ENCODE measurements at places on chromosomes 1 and 21.

DNA sequence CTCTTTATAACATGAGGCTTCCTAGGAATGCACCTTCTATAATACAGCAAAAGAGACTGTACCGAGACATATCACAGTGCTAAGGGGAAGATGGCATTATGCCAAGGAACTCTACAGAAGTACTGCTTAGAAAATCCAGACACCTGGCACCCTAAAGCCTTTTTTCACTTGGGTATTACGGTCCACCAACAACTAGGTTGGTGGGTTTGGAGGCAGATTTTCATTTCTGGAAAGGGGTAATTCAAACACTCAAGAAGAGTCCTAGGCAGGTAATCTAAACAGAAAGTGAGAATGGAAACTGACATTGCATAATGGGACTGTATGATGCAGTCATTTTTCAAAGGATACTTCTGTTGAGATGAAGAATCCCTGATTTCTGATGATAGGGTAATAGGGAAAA lies 19.6 kb downstream of the SCMH1 start:
- no peak for DNase-seq

DNA sequence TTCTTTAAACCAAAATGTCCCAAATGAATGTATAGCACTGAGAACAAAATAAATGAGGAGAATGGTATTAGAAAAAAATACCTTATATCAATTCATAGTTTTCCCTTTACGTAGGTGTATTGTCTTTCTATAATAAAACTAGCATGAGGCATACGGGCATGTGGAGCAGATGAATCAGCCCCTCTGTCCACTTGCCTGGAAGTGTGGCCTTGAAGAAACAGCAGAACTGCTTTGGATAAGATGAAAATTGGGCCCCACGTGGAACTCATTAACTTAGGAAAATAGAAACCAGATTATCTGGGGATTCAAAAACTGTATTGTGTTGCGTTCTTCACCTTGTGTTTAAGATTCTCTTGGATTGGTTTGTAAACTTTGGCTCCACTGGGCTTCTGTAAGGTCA lies 356.8 kb upstream of the B3GALT2 start:
- DNase-seq = no peak

- DNase-seq = no peak
These were observed 18.1 kb upstream of the PDZK1IP1 start for GRCh38 chr1:47207803-47208373.

- DNase-seq = peak; percentile 67
These were observed 36.4 kb downstream of the ZNF697 start for GRCh38 chr1:119611701-119612113.

DNA sequence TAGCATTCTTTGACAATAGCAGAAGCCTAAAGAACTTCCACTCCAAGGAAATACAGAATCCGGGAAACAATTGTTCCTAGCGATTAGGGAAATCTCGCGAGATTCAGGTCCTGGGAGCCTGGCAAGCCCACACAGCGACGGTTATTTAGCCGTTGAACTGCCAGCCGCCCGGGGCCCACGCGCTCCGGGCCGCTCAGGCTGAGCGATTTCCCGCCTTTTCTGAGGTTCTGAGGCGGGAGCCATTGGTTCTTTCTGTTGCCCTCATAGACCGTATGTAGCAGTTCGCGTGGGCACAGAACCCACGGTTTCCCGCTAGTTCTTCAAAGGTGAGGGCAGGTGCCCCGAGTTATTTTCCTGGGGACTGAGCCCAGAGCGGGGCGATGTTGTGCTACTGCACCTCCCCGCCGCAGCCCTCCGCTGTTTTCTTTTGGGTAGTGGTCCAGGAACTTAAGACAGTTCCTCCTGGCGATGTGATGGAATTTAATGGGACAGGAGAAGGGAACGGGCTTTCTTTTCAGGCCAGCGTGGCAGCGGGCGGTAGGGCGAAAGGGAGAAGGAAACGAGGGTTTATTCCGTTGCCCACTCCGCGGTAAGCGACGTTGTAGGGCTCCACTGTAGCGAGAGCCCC lies at the start of gene SYCP1:
Gene SYCP1, plus strand, starts transcription at position 171 of the 628 bp plus-strand sequence. CDS start 602 bp downstream, outside the sequence.
- peak; percentile 3 for DNase-seq

DNA sequence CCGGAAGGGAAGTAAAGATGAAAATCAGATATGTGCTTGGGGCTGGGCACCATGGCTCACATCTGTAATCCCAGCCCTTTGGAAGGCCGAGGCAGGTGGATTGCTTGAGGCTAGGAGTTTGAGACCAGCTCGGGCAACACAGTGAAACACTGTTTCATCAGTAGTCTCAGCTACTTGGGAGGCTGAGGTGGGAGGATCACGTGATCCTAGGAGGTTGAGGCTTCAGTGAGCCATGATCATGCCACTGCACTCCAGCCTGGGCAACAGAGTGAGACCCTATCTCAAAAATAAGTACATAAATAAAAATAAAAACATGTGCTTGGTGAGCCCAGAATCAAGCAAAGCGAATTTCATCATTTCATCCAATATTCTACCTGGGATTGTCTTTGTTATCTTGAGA lies 23.3 kb upstream of the PCP4 start:
- no peak for DNase-seq

GRCh38 chr1:184486761-184487445 lies 100.1 kb downstream of the C1orf21 start:
- no peak for DNase-seq

- no peak for DNase-seq
These were observed 44.0 kb downstream of the ATP6V1G3 start for GRCh38 chr1:198496216-198497143.

- DNase-seq = no peak
These were observed 243.6 kb downstream of the TNR start for GRCh38 chr1:175499595-175500382.

- DNase-seq = no peak
These were observed 77.9 kb upstream of the DPT start for GRCh38 chr1:168806952-168807351.

DNA sequence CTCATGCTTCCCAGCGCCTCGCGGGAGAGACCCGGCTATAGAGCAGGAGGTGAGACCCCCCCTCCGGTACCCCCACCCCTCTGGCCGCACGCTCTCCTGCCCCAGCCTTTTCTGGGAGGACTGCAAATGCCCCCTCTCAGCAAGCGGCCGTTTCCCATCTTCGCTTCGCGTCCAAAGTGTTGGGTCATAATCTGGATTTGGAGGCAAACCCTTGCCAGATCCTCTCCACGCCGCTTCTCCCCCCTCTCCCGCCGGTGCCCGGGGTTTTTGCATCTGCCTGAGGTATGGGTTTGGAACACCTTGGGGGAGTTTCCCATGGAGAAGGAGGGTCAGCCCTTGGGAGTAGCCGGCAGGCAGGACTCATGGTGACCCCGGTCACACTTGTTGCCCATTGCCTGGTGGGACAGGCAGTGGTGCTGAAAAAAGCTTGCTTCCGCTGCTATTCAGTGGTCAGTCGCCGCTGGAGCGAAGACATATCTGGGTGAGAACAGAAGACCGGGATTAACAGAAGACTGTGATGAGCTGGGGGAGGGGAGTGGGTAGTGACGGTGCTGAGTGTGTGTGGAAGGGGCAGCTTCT lies 935 bp downstream of the KCNK2 start:
- DNase-seq = no peak

DNA sequence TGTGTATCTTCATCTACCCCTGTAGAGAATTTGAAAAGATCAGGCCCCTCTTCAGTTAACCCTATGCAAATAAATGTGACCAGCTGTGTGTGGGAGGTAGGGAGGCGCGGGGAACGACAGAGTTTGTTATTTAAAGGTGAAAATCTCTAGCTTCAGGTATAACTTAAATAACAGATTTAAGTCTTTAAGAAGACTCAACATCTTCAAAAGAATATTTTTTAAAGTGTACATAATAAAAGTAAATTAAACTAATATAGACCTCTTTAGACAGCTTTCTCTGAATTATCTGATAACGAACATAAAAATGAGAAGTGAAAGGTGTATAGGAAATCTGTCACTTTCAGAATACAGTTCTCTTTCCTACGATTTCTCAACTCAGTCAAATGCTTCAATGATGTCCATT lies 16.0 kb downstream of the ANGPTL3 start:
- no peak for DNase-seq

GRCh38 chr1:205849619-205850355 lies at the start of gene PM20D1:
Gene PM20D1, minus strand, starts transcription at chr1:205850132. Its CDS starts 60 bp downstream, at chr1:205850072.
- peak; percentile 67 for DNase-seq

DNA sequence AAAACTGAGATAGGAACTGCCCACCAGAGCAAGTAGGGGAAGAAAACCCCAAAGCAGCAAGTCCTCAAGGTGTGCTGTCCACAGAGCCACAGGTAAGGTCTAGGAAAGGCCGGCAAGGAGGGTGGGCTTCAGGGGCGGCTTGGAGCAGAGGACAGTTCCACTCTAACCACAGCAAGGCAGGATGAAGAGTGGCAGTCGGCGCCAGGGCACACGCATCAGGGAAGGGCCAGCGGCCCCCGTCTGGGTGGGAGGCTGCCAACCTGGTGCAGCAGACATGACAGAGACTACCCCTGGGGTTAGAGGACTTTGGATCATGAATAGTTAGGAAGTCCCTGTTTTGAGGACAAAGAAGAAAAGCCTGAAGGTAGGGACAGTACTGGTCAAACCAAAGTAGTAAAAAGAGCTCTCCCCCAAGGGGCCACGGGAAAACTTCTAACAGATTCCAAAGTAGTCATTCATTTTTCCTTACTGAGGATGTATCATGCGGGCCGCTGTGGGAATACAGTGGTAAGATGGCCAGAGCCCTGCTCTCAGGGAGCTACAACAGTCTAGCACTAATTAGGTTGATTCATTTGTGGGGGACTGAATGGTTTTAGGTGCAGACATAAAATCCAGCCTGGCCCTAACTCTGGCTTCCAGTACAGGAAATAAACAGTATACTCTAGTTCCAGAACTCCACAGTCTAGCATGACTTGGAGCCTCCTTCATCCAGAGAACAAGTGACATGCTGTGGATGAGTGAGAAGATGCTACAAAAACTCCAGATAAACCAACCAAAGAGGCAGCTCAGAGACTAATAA lies 3.5 kb upstream of the RAP1GAP start:
- DNase-seq = no peak

- DNase-seq = no peak
These were observed 124.5 kb downstream of the CACHD1 start for GRCh38 chr1:64594446-64594845.

DNA sequence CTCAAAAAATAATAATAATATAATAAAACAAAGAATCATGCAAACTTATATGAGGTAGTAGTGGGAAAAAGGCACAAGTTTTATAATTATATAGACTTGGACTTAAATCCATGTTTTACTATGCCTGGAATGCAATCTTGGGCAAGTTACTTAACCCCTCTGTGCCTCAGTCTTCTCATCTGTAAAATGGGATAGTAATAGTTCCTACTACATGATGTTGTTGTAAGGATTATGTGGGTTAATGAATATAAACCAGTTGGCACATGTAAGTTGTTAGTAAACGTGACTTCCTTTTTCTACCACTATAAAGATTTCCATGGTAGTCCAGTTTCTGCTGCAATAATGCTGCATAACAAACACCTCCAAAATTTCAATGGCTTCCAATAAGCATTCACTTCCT lies 10.8 kb upstream of the KIF14 start:
- DNase-seq = no peak

GRCh38 chr1:2529784-2530512 lies at the start of gene HES5:
Gene HES5, minus strand, starts transcription at chr1:2530263. Its CDS starts 99 bp downstream, at chr1:2530164.
- no peak for DNase-seq

DNA sequence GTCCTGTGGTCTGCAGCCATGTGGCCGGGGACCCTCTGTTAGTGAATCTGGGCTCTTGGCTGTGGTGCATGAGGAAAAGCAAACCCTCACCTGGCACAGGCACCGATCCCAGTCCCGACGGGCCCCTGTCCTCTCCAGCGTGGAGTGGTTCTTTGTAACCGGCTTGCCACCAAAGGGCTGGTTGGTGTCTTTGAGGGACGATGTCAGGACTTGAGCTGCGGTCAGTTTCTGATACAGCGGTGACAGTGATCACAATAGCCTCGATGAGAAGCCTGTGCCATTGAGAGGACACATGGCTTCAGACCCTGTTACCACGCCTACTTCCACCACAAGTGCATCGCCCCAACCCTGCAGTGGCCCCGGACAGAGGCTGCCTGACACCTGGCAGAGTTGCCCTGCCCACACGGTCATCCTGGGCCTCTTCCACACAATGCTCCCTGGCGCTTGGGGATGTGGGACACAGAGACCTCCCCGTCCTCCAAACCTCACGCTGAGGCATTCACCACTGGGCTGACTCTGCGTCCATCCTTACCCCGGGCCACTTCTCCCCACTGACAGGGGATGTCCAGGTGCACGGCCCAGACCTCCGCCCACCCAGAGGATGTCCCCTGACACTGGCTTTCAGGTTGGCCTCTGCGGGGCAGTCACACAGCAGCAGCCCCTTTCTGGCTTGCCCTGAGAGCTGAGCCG lies 18.8 kb upstream of the ACTRT2 start:
- no peak for DNase-seq

DNA sequence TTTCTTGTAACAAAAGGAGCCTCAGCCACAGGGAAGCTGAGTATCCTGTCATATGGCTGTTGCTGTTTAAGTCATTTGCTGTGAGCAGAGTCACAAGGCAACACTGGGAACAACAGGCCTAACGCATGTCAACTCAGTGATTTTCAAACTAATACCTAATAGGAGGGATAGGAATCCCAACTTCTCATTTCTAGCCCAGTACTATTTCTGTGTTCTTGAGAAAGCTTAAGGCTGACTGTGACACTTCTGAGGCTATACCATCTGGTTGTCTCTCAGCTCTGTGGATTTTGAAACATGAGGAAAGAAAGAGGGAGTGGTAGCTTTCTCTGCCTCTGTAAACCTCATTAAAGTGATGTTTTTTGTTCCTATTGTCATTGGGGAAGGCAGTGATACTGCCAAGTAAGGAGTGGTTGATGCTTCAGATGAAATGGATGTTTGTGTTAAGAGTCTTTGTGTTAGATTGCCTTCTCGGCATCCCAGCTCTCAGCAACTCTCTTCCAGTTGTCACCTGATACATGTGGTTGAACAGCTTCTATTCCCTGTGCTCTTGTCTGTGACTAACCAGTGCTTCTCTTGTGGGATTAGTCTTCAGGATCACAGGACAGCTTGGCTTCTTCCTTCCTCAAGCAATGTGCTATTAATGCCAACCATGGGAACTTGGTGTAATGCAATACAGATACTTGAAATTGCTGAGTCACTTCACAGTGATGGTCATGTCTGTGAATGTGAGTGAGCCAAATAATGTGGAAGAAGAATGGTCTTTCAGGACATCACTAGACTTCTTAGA lies 166.8 kb upstream of the IVNS1ABP start:
- no peak for DNase-seq

- no peak for DNase-seq
These were observed 2.9 kb downstream of the KRTAP10-7 start for GRCh38 chr21:44603109-44603875.

DNA sequence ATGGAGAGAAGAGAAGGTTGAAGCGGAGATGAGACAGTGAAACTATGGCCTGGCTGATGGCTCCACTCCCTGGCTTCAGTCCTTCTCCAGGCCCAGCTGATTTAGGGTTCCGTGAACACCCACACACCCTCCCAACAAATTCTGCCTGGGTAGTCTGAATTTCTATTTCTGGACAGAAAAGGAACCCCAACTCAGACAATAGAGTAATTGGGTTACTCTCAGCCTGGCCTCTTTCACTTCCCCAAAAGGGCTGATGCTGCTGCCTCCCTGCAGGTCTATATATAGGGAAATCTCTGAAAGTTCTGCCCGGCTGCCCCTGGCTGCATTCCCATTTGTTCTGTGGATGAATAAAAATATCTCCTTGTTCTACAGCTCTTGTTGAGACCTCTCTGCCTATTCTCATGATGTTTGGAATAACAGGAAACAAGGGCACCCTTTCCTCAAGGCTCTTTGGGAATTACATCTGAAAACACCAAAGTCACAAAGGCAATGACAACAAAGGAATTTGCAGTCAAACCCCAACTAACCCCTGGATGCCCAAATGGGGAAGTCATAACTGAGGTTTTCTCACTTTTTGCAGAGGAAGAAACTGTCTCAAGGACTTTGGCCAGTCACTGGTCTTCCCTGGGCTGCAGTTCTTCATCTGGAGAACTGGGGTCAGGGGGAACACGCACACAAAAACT lies 11.4 kb upstream of the ZSCAN20 start:
- DNase-seq = no peak

All from stimulated activated CD4-positive, alpha-beta T cell treated with anti-CD3 and anti-CD28 coated beads, Interleukin-2, amount 100 ng/mL, for 24 hours (primary cell).